ENCODE measurements at places on chromosomes 3 and 15. TPM values are rescaled to one million over a fixed set of nuclear protein-coding genes. Genes with fewer than 3 reads are reported as not detected.

CHRNA3 gene
- 0.33 TPM for total RNA-seq

CDCP1 gene
- total RNA-seq, result 6.5 TPM

SMC4 gene
- total RNA-seq, result 90.2 TPM

CSTA gene
- total RNA-seq, result 0.81 TPM

STRIT1 gene
- total RNA-seq, result not detected

RHOV gene
- total RNA-seq, result 3.9 TPM

CFAP161 gene
- not detected for total RNA-seq

HRH1 gene
- total RNA-seq, result 6.9 TPM

CYP11A1 gene
- total RNA-seq, result not detected

CMTM7 gene
- 36.8 TPM for total RNA-seq

HESX1 gene
- total RNA-seq, result not detected

CPOX gene
- total RNA-seq, result 18.7 TPM

CLDN18 gene
- not detected for total RNA-seq

FAM3D gene
- not detected for total RNA-seq

AHSG gene
- total RNA-seq, result not detected

TTC23 gene
- 10.2 TPM for total RNA-seq

NAA50 gene
- 143 TPM for total RNA-seq

SST gene
- total RNA-seq, result not detected

HRG gene
- total RNA-seq, result not detected

SCG5 gene
- total RNA-seq, result 1.9 TPM

CCDC191 gene
- total RNA-seq, result 1.5 TPM
